ENCODE measurements at places on chromosomes 5 and 9.

- DNase-seq, result no peak
These were observed 22.9 kb upstream of the AOPEP start for GRCh38 chr9:94703488-94704140.

DNA sequence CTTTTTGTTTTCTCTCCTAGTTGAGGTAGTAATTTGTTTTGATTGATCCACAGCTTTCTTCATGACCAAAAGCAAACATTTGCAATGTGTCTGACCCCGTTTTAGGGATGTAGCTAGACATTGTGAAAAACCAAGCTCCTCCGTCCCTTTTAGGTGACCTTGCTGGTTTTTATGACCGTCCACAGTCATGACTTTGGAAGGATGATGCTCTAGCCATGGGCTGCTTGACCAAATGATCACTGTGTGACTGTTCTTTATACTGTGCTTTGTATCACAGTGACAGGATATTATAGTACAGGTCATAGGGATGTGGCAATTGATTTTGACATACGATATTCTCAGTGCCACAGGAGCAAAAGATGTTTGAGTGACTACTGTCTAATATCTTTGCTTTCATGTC, 54.4 kb downstream of the KCNN2 start:
- DNase-seq, result no peak

DNA sequence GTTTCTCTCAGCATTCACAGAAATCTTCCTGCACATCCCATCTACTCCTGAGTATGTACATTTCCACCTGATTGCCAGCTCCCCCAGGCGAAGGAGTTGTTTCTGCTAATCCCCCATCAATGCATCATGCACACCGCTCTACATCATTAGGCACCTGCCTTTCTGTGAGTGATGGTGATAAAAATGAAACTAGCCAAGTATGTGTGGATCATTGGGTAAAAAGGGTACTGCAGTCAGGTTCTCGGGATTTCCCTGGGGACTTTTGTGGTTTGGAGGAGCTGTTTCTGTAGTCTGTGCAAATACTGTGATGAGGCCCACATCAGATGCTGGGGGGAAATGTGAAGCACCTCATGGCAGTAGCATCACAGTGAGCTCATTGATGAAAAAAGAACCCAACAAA, 30.4 kb downstream of the CAMK4 start:
- no peak for DNase-seq

GRCh38 chr9:69579032-69579758, 93.0 kb downstream of the APBA1 start:
- DNase-seq, result no peak

DNA sequence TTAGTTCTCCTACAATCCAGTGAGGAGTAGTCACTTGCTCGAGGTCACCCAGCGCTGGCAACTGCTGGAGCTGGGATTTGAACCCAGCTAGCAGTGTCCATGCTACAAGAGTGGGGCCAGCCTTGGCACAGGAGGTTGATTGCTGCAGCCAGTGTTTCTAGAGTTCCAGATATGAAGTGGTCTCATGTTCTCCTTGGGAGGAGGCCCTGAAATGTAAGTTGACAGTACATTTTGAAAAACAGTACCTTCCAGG, 802 bp downstream of the CCDC107 start:
- no peak for DNase-seq

GRCh38 chr5:65173130-65173525, 308.6 kb downstream of the ADAMTS6 start:
- DNase-seq, result no peak

DNA sequence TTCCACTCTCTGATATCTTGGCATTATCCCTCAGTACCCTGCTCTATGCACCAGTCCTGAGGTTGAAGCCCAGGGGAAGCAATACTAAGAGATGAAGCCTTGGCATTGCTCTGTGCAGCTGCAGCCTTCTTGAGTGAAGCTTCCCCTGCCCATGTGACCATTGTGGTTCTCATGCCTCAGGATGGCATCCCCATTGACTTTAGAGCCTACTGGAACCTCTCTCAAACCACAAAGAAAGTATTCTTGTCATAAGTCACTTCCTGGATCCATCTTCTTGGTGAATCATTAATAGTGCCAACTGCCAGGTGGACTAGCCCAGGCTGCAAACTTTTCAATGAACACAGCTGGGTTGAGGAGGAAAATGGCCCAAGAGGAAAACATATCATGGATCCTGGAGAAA, 283.9 kb upstream of the RFX3 start:
- peak; percentile 88 for DNase-seq

DNA sequence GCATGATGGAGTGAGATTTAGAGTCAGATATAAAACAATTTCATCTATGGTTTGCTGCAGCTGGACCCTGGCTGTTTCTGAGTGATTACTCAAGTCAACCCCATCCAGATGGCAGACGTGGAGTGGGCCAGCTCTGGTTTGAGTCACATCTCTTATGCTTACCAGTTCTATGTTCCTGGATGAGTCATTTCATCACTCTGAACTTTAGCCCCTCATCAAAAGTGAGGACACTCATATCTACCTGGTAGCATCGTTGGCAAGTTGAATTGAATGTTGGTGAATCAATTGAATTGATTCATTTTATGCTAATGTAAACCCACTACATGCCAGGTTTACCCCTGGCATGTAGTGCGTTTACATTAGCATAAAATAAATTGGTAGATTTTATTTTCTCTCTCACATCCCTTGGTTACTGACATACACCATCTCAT, 176.4 kb downstream of the FGF18 start:
- no peak for DNase-seq

GRCh38 chr9:106107716-106108115, 413.4 kb downstream of the TMEM38B start:
- no peak for DNase-seq

DNA sequence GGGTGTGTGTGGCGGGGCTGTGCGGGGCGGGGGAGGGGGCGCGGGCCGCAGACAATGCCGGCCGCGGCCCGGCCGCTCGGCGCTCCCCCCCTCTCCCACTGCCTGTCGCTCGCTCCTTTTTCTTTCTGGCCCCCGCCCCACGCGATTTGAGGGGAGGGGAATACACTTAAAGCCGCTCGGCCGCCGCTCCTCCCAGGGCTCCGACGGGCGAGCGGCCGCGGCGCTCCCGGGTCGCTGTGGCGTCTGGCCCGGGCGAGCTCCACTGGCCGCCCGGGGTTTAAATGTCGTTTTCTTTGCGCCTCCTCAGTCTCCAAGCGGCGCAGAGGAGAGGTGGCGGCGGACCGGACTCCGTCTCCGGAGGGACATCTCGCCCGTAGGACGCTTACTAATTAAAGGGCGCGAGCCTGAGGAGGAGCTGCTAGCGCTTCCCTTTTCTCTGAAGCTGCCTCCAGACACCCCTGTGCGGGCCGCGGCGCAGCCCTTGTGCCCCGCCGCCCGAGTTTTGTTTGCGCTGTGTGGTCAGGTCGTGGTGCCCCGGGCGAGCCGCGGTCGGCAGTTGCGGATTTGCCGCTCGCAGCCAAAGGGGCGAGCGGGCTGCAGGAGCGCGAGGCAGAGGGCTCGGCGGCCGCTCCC, 1.4 kb downstream of the ZSWIM6 start:
- no peak for DNase-seq

- DNase-seq, result no peak
These were observed 266.0 kb downstream of the EFNA5 start for GRCh38 chr5:107404595-107405374.

- DNase-seq, result no peak
These were observed 60.5 kb downstream of the SIL1 start for GRCh38 chr5:139137697-139138096.

DNA sequence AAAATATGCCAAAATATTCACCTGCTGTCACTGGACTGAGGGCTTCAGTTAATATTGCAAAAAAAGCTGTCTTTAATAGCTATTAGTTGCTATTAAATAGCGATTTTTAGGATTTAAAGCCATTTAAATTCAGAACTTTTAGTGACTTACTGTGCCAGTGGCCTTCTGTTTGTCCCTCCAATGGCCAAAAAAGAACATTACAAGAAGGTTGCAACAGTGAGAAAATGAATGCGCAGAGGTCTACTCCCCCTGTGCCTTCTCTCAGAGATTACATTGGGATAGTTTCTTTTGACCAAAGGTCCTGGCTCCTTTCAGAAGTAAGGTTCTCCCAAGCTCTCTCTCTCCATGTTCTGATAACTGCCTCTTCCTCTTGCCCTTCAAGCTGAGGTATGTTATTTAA, 930.3 kb upstream of the ARRDC3 start:
- no peak for DNase-seq

DNA sequence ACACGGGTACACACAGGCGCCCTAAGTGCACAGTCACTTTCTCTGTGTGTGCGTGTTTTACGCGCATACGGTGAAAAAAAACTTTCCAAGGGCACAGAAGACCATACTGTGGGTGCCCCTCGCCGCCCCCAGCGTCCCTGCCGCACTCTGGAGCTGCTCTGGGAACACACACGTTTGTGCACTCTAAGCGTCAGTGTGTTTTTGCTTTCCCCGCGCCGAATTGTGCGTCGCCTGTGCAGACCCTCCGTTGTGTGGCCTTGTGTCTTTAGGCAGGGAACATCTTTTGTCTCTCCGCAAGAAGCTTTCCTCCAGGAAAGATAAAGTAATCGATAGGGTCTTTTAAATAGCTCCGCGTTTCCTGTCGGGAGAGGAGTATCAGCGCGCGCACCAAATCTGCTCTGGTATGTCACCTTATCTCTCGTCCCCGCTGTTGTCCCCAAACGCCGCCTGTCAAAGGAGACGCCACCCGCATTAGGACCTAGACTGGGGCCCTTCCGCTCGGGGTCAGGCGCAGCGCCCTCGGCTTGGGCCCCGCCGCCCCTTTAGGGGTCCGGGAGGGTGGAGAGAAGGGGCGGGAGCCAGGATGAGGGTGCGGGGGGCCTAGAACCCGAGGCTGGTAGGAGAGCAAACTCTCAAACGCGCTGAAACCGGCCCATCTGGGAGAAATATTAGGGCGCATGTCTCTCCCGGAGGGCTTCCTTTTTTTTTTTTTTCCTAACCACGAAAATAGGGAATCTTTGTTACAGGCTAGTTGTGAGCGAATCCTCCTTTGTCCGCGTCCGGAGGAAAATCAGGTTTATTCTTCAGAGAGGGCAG, 10.5 kb upstream of the NKX2-5 start:
- no peak for DNase-seq

- DNase-seq, result no peak
These were observed 16.8 kb downstream of the GLT6D1 start for GRCh38 chr9:135622415-135623020.

- DNase-seq, result no peak
These were observed 147.4 kb downstream of the AGTPBP1 start for GRCh38 chr9:85594316-85594715.

- DNase-seq, result no peak
These were observed 111.8 kb downstream of the CARTPT start for GRCh38 chr5:71830681-71831539.

- DNase-seq, result no peak
These were observed 26.0 kb upstream of the SVEP1 start for GRCh38 chr9:110605565-110605964.

GRCh38 chr5:40717281-40717680, 37.6 kb downstream of the PTGER4 start:
- DNase-seq, result no peak

DNA sequence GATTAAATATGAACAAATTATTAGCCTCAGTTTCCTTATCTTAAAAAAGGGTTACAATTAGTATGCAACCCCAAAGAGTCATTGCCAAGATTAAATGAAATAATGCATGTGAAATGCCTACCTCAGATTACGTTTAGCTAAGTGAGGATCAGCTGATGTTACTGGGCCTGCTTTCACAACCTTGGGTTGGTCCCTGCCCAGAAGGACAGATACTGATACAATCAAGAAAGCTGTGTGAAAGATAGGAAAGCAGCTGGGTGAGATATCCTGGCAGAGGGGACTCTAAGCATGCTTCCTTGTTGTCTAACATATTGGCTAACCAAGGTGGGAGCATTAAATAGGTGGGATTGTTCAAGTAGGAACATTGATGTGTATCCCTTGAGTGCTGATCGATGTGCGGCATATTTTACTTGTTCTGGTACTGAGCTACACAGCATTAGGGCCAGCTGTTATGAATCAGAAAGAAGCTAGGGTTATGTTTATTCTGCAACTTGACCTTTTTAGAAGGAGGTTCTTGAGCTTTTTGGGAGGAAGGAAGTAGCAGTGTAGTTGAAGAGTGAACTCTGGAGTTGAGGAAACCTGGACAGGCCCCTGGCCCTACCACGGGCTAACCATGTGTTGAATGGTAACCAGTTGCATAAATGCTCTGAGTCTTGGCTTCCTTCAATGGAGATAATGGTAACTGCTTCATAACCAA, 28.9 kb downstream of the SNX24 start:
- no peak for DNase-seq

DNA sequence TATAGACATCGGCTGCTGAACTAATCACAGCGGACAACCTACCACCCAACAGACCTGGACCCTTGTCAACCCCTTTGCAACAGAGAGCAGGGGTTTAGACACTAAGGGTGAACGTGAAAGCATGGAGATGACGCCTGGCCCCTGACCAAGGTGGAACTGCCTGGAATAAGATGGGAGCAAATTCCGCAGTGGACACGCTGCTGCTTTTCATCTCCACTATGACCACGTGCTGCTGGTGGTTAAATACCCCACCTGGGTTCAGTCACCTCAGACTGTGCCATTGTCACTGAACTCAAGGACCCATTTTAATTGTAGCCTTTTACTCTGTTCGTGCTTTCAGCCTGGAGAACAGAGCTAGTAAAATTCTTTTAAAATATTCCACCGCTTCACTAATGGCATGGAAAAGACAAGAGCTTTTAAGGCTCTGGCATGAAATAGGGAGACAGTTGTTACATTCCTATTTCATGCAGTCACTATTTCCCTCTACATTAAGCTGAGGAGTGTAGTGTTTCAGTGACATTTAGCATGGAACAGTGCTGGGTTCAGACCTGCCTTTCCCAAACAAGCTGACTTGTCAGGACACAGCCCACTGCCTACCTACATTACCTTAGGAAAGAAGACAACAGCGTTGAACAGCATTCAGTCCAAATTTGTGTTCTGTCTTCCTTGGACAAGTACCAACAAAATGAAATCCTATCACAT, 96.8 kb downstream of the ANKRD18B start:
- DNase-seq, result peak; percentile 32

DNA sequence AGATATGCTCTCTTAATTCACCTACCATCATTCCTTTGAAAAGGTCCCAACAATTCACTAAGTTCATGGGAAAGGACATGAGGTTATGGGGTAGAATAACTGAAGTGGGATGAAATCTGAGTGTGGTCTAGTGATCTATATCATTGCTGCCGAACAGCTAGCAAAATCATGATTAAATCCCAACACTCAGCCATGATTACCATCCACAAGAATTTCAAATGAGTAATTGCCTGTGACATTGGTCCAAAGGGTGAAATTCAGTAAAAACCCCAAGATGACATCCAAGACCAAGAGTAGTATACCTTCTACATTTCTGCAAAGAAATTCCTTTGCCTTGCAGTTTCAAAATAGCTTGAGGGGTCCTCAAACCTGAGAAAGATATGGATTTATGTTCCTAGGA, 225.6 kb downstream of the SPOCK1 start:
- DNase-seq, result no peak

- DNase-seq, result no peak
These were observed 1.9 kb downstream of the GNAQ start for GRCh38 chr9:78029551-78030295.

DNA sequence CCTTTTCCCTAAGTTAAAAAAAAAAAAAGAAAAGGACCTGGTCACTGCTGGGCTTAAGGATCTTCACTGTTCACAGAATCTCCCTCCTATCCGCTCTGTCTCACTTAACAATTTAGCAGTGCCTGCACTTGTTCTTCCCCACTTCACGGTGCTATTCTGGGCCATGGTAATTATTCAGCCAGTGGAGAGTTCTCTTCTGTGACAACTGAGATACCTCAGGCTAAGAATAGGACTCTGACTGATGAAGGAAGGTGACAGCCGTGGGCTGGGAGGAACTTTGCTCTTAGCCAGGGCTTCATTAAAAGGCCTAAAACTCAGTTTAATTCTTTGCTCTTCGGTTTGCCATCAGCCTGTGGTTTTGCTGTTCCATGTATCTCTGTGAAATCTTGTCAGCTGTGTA, 51.9 kb upstream of the ENTREP1 start:
- DNase-seq, result no peak

GRCh38 chr5:154734370-154735248, 20.6 kb upstream of the LARP1 start:
- DNase-seq, result no peak

Data from kidney epithelial cell (primary cell).